ENCODE measurements at places on chromosomes 4 and X.

DNA sequence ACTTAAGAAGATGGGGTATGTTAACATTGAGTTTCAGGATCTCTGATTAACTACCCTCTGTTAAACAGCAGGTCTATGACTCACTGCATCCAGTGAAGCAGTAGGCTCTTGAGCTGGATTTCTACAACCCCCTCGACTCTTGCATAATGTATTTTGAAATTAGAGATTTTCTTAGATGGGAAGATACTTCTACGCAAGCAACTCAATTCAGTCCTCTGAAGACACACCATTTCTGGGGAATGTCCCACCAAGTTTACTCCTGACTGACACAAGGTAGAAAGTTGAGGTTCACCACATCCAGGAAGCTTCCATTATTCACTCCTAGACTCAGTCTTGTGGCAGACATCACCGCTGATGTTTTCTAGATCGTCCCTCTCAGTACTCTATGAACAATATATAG is 12.9 kb downstream of the PALLD start:
- DNase-seq = no peak

DNA sequence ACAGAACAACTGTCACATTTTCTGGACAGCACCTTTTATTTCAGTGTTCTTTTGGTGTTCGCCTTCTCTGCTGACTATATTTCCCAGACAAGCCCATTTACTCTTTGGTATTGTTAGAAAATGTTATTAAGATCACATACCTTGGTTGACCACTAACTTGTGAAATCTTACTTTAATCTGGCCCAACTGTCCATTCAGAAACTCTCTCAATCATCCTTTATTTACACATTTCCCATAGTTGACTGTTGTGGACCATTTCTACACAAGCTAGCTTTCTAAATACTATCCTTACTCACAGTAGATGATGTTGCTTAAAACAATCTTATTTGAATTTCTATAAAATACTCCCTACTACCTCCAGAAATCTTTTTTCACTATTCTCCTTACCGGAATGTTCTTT is 64.7 kb downstream of the QRFPR start:
- no peak for DNase-seq

- DNase-seq = no peak
Measured at GRCh38 chr4:77538574-77539157, 67.0 kb upstream of the CXCL13 start.

DNA sequence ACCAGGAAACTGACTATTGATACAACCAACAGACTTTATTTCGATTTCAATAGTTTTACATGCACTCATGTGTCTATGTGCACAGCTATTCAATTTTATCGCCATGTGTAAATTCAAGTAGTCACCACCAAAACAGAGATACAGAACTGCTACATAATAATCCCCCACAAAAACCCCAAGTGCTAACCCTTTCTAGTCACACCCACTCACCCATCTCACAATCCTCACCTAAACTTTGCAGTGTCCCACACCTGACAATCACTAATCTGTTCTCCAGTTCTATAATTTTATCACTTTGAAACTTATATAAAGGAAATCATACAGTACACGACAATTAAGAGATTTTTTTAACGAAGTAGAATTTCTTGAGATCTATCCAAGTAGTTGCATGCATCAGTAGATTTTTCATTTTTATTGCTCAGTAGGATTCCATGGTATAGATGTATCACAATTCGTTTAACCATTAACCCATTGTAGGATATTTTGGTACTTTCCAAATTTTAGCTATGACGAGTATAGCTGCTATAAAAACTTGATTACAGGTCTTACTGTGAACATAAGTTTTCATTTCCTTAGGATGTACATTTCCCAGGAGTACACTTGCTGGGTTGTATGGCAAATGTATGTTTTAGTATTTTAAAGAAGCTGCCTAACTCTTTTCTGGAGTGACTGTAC is 85.9 kb downstream of the CASK start:
- no peak for DNase-seq

DNA sequence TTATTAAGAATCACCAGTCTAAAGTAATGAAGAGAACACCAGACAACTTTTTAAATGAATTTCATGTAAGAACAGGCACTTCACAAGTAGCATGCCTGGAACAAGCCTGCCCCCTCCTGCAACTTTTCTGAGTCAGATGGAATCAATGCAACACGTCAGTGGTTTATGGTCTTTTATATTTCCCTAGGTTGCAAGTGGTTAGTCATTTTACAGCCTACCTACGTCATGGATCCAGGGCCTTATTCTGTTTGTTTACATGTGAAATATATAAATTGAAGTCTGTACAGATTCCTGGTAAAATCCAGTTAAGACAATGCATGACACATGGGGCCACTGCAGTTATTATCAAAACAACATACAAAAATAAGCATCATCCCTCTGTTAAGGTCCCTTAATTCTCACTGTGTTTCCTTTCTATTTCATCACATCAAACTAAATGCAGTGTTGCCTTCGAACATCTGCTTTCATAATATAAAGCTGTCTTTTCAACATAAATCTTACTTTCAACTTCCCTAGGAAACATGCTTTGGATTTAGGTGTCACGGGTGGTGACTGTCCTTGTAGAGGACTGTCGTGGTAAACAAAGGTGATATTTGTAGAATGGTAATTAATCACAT is 309.3 kb downstream of the FRMPD4 start:
- DNase-seq = no peak

- no peak for DNase-seq
Measured at GRCh38 chr4:135497563-135498152, 1296.1 kb upstream of the PABPC4L start.

- peak; percentile 15 for DNase-seq
Measured at GRCh38 chr4:87848622-87849351, 16.0 kb downstream of the MEPE start.

- no peak for DNase-seq
Measured at GRCh38 chr4:81378386-81378785, 93.3 kb downstream of the RASGEF1B start.

DNA sequence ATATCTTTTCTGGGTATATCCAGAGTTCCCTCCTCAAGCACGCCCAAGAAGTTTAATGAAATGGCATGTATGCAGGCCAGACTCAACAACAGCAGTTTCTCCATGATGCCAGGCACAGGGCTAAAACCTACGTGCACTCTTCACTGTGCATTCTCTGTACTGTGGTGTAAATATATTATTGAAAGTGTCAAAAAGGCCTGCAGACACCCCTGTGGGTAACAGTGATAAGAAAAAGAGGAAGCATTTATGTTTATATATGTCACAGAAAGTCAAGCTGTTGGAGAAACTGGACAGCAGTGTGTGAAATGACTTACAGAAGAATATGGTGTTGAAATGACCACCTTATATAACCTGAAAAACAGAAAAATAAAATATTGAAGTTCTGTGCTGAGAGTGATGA is 29.6 kb upstream of the DCAF8L1 start:
- no peak for DNase-seq

GRCh38 chr4:26763063-26763462 is 97.6 kb upstream of the STIM2 start:
- no peak for DNase-seq

GRCh38 chr4:118397623-118397979 is 44.8 kb upstream of the PRSS12 start:
- DNase-seq = no peak

DNA sequence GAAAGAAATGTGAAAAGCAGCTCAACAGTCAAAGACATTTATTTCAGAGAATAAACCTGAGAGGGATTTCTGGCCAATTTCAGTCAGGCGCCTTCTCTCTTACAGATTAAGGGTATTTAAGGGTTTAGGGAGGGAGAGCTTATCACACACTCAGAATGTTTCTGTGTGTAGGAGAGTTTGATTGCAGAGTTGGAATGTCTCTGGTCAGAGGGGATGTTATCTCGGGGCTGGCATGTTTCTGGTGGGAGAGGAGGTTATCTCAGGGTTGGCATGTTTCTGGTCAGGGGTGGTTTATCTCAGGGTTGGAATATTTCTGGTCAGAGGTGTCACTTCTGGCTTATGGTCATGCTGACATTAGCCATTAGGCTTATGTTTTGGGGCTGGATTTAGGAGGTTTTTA is 1920.5 kb upstream of the PCDH7 start:
- DNase-seq = no peak

GRCh38 chrX:136639506-136640176 is 8.3 kb upstream of the CD40LG start:
- no peak for DNase-seq

DNA sequence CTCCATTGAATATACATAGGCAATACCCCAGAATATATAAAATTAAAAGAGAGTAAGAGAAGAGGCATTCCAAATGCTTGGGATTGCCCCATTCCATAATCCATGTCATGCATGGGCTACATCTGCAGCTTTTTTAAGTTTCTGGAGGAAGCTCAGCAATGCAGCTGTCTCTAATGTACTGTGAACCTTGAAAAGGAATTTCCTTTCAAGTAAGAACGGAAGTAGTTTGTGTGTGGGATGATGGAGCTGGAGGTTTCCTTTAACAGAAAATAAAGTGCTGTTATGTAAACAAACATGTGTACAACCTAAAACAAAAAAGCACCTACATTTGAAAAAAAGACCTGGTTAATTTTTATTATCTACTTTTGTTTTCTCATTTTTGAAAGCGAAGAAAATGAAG is 303.5 kb downstream of the BMPR1B start:
- DNase-seq = no peak

DNA sequence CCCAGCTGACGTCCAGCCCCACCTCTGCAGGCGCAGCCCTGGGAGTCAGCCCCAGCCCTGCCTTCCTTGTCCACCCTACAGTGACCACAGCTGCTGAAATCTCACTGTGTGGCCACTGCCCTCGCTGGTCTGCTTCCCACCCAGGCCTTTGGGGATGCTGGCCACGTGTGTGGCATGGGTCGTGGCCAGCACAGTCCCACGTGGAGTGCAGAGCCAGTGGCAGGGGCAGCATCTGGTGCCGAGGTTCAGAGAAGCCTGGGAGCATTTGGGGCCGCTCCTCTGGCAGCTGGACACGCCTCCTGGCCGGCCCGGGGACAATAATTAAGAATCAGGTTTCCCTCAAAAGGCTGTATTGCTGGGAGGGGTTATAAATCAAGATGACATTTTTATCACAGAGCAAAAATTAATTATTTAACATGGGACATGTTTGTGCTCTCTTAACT is 92.1 kb downstream of the HMX1 start:
- no peak for DNase-seq

- DNase-seq = no peak
Measured at GRCh38 chr4:42678512-42678911, 21.6 kb upstream of the ATP8A1 start.

- no peak for DNase-seq
Measured at GRCh38 chr4:181176306-181176705, 1066.9 kb upstream of the TENM3 start.

GRCh38 chr4:7041801-7042502 is 1.2 kb upstream of the TADA2B start:
- peak; percentile 23 for DNase-seq

DNA sequence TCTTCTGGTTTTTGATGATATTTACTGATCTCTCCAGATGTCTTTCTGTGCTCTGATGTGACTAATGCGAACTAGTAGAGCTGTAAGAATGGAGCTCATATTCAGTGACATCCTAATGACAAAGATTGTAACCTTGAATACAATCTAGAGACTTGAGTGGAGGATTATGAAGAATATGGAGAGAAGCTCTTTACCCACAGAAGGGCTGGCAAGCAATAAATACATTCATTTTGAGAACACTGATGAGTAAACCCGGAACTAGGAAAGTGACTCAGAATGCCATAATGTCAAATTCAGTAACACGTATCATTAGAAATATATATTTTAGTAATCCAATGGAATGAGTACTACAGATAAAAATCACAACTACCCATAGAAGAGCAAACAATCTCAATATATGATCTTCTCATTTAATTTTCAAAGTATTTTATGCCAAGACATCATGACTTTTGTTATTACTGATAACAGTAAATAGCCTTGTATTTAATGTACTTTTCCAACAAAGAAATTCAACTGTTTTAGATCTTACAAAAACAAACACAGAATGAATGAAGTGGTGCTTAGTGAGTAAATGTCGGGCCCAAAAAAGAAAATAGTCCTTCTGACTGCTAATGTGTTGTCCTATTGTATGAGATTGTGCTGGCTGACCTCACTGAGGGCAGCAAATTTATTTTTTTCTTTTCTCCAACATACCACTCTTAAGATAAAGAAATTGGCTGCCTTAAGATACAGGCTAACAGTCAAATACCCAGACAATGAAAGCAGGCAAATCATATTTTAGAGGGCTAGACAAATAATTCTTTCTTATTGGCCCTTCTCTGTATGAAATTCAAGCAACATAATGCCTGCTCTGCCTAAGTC is 49.2 kb upstream of the HDAC8 start:
- no peak for DNase-seq

DNA sequence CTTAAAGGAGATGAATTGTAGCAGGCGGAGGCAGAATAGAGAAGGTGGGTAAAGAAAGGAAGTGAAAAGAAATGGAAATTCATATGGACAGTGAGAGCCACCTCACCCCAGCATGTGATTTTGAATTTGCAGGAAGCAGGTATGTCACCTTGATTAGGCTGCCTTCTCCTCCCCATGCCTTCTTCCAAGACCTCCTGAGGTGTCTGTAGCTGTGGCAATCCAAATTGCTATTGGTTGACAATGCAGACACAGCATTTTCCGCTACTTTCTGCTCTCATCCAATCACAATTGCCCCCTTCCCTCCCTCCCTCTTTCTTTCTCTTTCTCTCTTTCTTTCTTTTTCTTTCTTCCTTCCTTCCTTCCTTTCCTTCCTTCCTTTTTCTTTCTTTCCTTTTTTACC is 38.5 kb downstream of the RAB33B start:
- DNase-seq = no peak

DNA sequence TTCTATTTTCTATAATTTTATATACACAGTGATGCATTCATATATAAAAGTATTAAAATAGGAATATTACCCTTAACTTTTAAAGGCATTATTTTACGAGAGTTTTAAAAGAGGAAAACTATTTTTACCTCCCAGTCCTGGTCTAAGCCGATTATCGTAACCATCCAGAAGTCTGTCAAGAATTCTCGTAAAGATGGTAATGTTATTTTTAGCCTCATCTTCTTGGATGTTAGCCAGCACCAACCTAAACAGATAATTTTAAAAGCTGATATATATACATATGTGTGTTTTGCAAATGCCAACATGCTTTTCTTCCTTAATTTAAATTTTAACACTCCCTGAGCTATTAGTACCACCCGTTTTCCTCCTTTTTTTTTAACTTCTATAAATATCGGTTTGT is 4.0 kb downstream of the GABRA2 start:
- DNase-seq = no peak

DNA sequence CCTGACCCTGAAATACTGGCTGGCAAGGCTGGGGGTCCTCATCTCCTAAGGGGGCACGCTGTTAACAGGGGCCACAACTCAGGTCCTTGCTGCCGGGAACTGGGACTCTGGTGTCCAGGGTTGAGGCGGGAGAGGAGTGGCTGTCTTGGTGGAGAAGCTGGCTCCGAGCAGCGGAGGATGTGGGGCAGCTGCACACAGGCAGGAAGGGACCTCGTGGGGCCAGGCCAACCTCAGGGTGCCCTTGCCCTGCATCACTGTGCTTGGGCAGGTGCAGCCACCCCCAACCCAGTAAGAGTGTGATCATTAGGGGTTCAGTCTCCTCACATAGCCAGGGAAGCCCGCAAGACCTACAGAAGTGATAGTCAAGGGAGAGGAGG is 12.6 kb upstream of the PDE6B start:
- no peak for DNase-seq

GRCh38 chr4:15963576-15963975 is 601 bp upstream of the FGFBP2 start:
- no peak for DNase-seq

GRCh38 chrX:37986893-37987292 is 19.5 kb upstream of the SYTL5 start:
- DNase-seq = no peak
